ENCODE measurements at places on chromosomes 6 and 20.

DNA sequence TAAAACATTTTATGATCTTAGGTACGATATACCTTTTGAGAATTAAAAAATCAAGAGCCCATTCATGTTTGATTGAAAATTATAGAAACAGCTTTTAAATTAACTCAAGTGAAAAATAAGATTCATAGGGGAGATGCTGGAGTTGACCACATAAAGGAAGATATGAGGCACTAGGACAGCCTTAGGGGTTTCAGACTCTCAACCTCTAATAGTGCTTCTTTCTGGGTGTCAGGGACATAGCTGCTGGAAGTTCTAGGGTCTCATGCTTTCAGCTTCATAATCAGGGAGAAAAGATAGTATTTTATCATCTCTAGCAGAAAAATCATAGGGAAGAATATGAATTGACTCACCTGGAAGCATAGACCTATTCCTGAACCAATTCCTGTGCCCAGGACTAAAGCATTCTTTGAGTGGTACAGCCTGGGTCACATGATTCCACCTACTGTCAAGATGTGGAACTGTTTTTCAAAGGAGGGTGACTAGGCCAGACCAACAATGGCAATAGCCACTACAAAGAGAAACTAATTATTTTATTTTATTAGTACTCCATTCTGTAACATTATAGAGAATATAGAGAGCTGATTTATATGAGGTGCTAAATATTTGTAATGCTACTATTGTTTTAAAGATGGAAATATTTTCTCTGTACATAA is 27.8 kb upstream of the CENPW start:
- no peak for DNase-seq

DNA sequence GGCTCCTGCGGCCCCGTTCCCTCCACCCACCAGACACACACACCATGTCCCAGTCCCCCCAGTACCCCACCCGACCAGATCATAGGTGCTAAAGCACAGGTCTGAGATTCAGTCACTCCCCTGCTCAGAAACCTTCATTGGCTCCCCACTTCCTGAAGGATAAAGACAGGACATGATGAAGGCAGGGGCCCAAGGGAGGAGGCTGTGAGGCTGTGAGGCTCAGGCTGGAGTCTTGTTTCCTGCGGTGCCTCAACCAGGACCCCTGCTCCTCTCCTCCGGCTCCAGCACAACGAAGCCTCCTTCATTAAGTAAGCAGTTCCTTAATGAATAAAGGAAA is 81.1 kb downstream of the NCR2 start:
- DNase-seq: no peak

GRCh38 chr6:19998541-19998940 is 161.4 kb downstream of the ID4 start:
- no peak for DNase-seq

GRCh38 chr6:13355999-13356785 is 27.9 kb upstream of the TBC1D7 start:
- no peak for DNase-seq

GRCh38 chr6:116485559-116486184 is 24.5 kb downstream of the CALHM6 start:
- DNase-seq: no peak

GRCh38 chr6:44289726-44290260 is 19.5 kb downstream of the TMEM151B start:
- DNase-seq: no peak

DNA sequence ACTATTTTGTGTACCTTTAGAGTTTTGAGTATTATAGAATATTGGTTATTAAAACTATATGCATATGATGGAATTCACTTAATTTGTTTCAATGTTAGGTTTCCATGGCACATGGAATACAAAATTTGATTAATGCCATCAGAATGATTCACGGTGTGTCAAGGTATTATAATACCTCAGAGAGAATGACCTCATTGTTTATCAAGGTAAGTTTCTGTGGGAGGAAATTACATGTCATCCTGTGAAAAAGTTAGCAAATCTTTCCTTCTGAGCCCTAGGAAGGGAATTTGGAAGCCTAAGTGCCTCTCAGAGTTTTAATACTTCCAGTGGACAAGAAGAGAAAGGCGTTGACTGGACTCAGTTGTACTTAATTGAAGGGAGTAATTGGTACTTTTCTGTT is 40.8 kb downstream of the DNAH8 start:
- DNase-seq: no peak
